Right lobe of liver (tissue), 6 donors: ENCODE measurements at places on chromosomes 16 and 17. TPM values are rescaled to one million over a fixed set of nuclear protein-coding genes. Genes with fewer than 3 reads are reported as not detected.

Gene PDILT
- not detected for total RNA-seq

Gene NPIPA8
- total RNA-seq, result not detected

DNA sequence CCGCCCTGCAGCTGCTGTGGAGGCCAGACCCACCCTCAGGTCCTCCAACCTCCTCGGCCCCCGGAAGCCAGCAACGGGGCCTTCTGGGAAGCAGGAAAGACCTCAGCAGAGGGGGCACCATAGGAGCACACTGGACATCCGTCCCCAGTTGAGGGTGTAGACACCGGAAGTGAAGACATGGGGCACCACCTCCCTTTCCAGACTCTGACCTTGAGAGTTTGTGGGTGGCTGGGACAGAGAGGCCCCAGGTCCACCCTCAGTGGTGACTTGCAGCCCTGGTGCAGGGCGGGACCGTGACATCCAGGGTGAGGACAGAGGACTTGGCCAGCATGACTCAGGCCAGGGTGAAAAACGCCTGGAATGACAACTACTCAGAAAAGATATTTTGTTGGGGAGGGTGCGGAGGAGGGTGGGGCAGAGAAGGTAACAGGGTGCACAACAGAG lies 19.9 kb downstream of the CEP295NL start:
- no peak for DNase-seq

- DNase-seq, result no peak
These were observed 4.3 kb downstream of the C16orf87 start for GRCh38 chr16:46826631-46827030.

Gene ALOX12B
- total RNA-seq, result not detected

- DNase-seq, result no peak
These were observed 6.1 kb upstream of the ALOX12 start for GRCh38 chr17:6989779-6990178.

Gene FASN
- total RNA-seq, result 199 TPM

Gene NOG
- total RNA-seq, result 0.11 TPM

GRCh38 chr17:50645748-50646682 lies 11.3 kb downstream of the ABCC3 start:
- DNase-seq, result no peak

GRCh38 chr17:12958786-12959185 lies 59.0 kb downstream of the ELAC2 start:
- DNase-seq, result no peak

GRCh38 chr17:78763561-78763960 lies 18.5 kb downstream of the CYTH1 start:
- no peak for DNase-seq

DNA sequence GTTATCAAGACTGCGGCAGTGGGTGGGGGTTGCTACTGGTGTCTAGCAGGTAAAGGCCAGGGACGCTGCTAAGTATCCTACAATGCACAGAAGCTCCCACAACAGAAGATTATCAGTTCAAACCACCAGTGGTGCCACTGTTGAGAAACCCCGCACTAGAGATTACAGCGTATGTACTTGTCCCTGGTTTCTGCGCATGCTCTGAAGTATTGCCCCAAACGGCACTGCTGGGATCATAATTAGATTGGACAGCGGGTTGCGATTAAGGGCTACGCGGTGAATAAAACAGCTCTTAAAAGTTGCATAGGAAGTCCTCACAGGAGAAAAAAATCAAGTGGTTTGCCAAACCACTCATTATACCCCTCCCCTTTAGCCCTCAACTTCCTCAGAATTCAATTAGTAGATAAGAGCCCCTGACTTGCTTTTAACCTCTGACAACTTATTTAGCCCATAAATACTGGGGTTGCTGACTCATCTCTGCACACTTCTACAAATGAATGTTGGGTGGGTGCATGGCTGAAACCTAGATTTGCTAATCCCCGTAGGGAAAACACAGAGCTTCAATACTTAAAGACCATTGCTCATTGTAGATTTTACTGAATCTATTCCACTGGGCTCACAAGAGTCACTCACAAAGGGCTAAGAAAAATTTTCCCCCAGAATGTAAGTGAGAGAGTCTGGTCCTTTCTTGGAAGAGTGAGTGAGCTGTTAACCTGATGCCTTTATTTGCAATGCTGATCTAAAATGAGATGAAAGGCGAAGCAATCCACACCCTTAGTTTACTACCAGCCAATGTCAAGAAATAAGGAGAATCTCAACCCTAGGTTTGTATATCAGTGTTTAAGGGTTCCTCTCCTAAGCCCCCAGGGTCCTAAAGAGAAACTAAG lies 91.8 kb downstream of the RGS9 start:
- no peak for DNase-seq

DNA sequence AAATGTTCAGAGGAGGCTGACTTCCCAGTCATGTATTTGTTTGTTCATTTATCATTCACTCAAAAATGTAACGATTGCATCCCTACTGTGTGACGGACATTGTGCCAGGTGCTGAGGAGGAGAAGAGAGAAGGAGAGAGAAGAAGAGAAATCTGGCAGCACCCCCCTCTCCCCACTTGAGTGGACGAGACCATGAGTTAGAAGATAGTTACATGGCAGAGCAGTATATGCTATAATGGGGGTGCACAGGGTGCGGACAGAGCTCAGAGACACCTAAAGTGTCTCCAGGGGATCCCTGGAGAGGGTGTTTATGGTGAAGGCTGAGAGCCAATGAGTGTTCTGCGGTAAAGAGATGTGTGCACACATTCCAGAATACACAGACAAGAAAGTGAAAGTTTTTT lies 6.6 kb upstream of the JPH3 start:
- DNase-seq, result no peak

Gene KRT23
- 17.6 TPM for total RNA-seq

Gene KRTAP9-2
- not detected for total RNA-seq

DNA sequence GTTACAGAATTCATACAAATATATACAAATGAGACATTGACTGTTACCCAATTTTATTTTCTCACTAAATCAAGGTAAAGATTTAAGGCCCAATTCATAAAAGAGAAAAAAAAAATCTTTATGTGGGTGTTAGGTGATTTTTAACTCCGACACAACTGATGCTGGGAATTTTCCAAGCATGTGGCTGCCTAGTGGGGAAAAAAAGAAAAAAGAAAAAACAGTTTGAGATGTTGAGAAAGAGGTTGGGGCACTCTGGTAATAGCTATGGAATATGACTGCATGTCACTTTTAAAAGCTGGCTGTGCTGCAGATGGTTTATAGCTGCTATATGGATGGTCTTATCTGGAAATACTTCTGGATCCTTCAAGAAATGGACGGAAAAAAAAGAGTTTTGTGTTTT lies 739.9 kb upstream of the SOX9 start:
- no peak for DNase-seq

DNA sequence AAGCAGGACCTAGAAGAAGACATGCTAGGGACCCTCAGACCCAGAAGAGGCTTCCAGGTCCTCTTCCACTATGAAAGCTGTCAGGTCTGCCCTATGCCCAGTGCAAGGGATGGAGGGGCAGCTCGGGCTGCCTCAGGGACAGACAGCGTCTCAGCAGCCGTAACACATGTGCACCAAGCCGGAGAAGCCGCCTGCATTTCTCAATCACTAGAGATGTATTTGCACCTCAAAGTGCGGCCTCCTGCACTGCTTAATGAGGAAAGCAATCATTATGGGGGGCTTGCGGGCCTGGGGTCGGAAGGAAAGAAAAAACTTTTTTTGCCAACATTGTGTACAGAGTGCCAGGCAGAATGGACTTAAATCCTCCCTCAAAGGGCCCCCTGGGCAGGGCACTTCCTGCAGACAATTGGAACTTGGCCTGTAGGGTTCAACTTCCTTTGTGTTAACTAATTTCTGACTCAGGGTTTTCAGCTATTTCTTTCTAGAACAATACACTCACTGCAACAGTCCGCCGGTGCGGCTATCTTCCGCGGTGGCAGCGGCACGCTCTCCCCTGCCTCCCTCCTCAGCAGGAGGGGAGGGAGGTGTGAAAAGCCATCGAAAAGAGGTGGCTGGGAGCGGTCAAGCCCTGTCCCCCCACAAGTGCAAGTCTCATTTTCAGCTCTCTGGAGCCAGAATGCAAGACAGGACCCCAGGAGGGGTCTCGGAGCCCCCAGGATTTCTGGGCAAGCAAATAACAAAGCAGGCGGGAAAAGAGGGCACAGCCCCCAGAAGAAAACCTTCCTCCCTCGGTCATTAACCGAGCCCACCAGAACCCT lies 101.2 kb downstream of the ZNF423 start:
- peak; percentile 29 for DNase-seq

DNA sequence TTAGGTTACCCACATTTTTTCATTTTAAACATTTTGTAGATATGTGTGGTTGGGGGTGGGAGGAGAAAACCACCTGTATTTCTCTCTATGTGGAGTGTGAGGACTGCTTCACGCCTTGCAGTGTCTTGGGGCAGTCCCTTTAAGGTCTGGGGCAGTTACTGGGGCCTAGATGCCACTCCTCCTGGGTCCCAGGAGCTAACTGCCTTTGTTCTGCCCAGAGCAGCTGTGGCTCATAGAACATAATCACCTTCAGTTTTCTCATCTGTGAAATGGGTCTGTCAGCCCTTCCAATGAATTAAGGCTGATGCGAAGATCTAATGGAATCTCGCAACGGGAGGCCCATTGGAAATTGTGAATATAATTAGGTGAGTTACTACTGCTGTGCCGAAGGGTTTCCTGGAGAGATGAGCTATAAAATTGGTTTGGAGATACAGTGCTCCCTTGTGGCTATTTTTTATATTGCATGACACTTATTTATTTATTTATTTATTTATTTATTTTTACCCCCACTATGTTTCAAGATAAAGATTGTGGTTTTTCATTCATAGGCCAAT lies 22.9 kb downstream of the DHRS7C start:
- DNase-seq, result no peak

GRCh38 chr17:10652984-10653659 lies 4.0 kb downstream of the MYH3 start:
- DNase-seq, result no peak

DNA sequence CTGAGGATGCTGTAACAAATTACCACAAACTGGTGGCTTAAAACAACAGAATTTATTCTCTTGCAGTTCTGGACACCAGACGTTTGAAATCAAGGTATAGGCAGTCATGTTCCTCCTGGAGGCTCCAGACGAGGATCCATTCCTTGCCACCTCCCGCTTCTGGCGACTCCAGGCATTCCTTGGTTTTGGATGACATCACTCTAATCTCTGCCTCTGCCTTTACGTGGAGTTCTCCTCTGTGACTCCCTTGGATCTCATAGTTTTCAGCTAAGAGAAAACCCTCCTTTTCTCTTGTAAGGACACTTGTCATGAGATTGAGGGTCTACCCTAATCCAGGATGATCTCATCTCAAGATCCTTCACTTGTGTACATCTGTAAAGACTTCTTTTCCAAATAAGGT lies 31.4 kb upstream of the HS3ST3B1 start:
- DNase-seq, result no peak

GRCh38 chr17:72122765-72123529 lies 2.1 kb downstream of the SOX9 start:
- DNase-seq, result no peak

DNA sequence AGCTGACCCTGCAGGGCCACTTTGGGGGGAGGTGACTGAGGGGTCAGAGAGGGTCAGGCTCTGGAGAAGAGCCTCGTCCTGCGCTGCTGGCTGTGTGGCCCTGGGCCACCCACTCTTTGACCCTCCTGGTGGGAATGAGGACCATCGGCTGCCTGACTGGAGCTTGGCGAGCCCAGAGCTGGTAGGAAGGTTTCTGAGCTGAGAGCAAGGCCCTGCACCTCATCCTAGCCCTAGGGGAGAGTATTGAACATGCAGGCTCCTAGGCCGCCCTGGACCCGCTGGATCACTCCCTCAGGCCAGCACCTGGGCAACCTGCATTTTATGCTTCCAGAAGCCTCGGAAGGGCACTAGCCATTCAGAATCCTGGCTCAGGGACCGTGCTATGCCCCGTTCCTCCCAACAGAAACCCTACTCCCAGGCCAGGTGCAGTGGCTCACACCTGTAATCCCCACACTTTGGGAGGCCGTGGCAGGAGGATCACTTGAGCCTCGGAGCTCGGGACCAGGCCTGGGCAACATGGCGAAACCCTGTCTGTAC lies 14.5 kb downstream of the MAP2K3 start:
- no peak for DNase-seq

Gene GRIN2A
- not detected for total RNA-seq

DNA sequence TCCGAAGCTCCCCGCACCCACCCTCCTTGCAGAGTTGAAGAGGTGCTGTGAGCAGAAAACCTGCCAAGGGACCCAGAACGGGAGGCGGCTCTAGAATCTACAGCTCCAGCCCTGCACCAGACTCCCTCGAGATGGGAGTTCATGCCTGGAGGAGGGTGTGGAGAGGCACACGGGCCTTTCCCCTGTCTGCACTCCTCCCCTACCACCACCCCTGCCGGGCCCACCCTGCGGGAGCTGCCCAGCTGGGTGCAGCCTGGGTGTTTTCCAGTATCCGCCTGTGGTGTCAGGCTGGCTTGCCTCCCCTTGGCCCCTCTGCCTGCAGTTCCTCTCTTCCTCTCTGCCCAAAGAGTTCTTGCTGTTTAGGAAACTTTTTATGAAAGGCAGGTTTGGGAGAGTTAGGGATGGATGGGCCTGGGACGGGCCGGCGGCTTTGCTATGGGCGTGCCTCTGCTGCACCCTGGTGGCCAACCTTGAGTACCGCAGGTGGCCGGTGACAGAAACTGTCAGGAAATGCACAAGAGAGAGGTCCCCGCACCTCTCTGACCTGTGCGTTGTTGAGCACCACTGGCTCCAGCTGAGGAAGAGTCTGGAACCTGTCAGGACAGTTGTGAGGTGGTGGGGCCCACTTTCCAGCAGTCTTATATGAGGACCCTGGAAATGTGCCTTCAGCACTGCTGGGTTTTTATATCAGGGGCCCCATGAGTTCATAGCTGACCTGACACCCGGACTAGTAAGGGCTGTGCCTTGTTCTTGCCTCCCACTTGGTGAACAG lies 354.1 kb downstream of the SEC14L1 start:
- peak; percentile 82 for DNase-seq

- DNase-seq, result no peak
These were observed 282.5 kb upstream of the FOXF1 start for GRCh38 chr16:86227801-86228200.

Gene VPS4A
- total RNA-seq, result 12.3 TPM

DNA sequence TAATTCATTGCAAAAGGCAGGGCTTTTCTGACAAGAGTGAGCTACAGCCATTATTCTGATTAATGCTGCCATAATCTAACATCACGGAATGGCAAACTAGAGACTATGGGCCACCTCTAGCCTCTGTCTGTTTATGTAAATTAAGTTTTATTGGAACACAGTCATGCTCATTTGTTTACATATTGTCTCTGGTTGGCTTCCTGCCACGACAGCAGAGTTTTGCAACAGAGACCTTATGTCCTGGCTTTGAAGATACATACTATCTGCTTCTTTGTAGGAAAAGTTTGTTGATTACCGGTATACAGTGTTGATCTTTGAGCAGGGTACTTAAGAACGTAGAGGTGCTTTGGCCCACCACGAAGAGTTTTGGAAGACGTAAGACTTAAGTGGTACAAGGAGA lies 715.9 kb upstream of the RBFOX1 start:
- no peak for DNase-seq

Gene MPV17L
- total RNA-seq, result 16.9 TPM

DNA sequence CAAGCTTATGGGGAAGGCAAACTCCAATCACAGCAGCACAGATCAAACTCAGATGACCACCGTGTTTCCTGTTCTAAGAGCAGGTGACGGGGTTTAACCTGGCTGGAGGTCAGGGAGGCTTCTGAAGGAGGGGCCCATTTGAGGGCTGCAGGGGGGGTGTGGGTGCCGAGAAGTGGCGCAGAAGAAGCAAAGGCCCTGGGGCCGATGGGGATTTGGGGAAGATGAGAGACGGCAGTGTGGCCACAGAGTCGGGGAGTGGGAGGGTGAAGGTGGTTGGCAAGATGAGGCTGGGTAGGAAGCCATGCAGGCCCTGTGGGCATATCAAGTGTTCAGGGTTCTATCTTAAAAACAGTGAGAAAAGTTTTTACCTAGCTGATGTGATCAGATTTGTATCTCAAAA lies 122.9 kb downstream of the CLEC16A start:
- DNase-seq, result no peak

Gene EPN3
- total RNA-seq, result not detected
